ENCODE measurements at places on chromosomes 6 and 20. TPM values are rescaled to one million over a fixed set of nuclear protein-coding genes. Genes with fewer than 3 reads are reported as not detected.

DNA sequence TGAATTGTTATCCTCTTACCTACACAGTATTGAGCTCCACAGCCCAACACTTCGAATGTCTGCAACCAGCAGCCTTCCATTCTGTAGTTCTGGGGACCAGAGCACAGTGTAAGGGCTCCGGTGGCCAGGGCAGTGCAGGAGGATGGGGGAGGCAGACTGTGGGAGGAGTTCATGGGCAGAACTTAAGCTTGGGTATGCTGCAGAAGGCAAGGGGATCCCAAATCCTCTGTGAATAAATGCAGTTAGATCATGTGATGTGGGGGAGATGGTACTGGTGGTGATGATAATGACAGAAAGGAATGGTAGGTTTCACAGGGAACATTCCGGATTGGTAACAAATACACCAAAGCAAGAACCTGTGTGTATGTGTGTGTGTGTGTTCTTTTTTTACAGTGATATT lies 26.5 kb upstream of the CNKSR3 start:
- DNase-seq = no peak

GRCh38 chr20:25632940-25633790 lies 9.4 kb upstream of the NANP start:
- DNase-seq = peak; percentile 75

GRCh38 chr20:20843982-20844381 lies 131.5 kb upstream of the RALGAPA2 start:
- DNase-seq = no peak

DNA sequence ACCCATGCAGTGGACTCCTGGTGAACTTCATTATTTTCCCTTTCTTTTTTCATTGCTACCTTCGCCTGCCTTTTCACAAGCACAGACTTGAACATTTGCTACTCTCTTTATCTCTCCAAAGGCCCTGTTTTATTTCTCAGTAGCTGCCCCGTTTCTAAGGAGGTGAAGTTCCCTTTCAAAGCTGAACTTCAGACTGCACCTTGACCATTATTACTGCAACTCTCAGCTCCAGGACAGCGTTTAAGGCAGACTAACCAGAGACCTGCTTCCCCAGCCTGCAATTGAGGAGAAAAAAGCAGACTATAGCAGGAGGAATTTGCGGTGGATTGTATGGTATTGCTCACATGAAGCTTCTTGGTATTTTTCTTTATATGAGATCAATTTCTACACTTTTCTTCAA lies 460.7 kb downstream of the CBLN4 start:
- DNase-seq = no peak

- no peak for DNase-seq
Measured at GRCh38 chr6:41477572-41477971, 68.6 kb upstream of the FOXP4 start.

DNA sequence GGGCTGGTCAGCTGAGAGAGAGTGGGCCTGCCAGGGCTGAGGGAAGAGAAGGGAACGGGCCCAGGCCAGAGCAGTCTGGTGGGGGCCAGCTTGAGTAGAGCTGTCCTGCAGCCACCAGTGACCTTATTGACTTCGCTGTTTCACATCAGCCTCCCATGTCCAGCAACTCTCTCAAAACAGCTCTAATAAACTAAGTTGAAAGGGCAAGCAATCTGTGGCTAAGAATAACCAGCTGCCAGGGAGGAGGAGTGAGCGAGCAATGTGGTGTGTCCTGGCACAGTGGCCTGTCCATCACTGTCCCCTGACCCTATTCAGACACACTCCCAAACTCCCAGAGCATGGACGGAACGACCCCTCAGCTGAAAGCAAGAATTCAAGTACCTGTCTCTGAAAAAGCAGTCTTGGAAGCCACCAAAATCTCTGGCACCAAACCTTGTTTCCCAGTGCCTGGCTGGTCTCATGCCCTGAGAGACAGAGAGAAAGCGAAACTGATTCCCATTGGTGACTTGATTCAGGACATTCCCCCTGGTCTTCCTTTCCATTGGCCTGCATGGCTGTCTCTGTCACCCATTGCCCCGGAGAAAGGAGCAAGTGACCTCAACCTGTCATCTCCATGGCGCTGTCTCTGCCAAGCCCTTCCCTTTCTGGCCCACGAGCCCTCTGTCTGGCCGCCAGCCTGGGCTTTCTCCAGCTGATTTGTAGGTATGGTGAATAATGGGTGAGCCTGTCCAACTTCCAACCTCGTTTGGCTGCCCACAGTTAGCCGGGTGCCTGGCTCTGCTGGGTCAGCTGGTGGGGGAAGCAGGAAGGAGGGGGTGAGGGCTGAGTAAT lies at the start of gene DDO:
Gene DDO (minus strand): TSS at position 490 of the 831 bp plus-strand sequence. CDS start 2,113 bp downstream, outside the sequence.
- no peak for DNase-seq

GRCh38 chr6:14735956-14736486 lies 509.8 kb upstream of the JARID2 start:
- DNase-seq = no peak

The DYNLT2 gene
- total RNA-seq = 0.85 TPM

The TSHZ2 gene
- total RNA-seq = 1.3 TPM

The POU5F1 gene
- 0.71 TPM for total RNA-seq

The SLA2 gene
- not detected for total RNA-seq

The MUCL3 gene
- total RNA-seq = not detected

The VIP gene
- not detected for total RNA-seq

The DLK2 gene
- 28.4 TPM for total RNA-seq

The SAMD5 gene
- total RNA-seq = 2.6 TPM
